K562 (cell line): ENCODE measurements at places on chromosomes 11 and 22.

DNA sequence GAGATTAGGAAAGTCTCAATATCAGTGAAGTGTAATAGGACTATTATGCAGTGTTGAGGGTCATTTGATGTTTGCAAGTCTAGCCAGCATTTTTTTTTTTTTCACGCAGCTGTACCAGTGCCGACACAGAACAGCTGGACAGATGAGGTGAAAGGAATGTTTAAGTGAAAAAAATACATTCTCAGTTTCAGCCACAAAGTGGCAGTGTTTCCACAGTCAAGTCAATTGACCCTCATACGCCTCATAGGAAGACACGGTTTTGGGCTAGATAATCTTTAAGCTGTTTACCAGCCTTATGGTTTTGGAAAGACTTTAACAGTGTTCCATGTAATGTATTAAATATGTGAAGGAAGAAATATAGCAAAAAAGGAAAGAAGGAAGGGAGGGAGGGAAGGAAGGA is 349.9 kb upstream of the ANO3 start:
- H3K27ac ChIP-seq = no peak overlapping the region
- DNase-seq = peak; percentile 14
- no peaks in the 10 kb centered on the region for H3K27me3 ChIP-seq
- no peaks in the 10 kb centered on the region for H3K4me1 ChIP-seq

- no peak overlapping the region for H3K4me3 ChIP-seq
- peaks cover 7% of the 10 kb centered on the region; the same call in 1 of the 2 replicates for H3K4me1 ChIP-seq
- no peak overlapping the region for H3K27ac ChIP-seq
- H3K36me3 ChIP-seq = no peaks in the 10 kb centered on the region
Measured at GRCh38 chr11:17629113-17629512, 82.1 kb downstream of the OTOG start.

GRCh38 chr22:38870791-38871359 is 1.1 kb downstream of the CBX6 start:
- H3K27me3 ChIP-seq = no peaks in the 10 kb centered on the region
- H3K36me3 ChIP-seq = peaks cover 38% of the 10 kb centered on the region; the same call in 2 of the 3 replicates
- H3K27ac ChIP-seq = peak overlapping the region; percentile 68; the same call in 2 of the 3 replicates
- H3K4me3 ChIP-seq = peak overlapping the region; percentile 62
- no peak for DNase-seq

DNA sequence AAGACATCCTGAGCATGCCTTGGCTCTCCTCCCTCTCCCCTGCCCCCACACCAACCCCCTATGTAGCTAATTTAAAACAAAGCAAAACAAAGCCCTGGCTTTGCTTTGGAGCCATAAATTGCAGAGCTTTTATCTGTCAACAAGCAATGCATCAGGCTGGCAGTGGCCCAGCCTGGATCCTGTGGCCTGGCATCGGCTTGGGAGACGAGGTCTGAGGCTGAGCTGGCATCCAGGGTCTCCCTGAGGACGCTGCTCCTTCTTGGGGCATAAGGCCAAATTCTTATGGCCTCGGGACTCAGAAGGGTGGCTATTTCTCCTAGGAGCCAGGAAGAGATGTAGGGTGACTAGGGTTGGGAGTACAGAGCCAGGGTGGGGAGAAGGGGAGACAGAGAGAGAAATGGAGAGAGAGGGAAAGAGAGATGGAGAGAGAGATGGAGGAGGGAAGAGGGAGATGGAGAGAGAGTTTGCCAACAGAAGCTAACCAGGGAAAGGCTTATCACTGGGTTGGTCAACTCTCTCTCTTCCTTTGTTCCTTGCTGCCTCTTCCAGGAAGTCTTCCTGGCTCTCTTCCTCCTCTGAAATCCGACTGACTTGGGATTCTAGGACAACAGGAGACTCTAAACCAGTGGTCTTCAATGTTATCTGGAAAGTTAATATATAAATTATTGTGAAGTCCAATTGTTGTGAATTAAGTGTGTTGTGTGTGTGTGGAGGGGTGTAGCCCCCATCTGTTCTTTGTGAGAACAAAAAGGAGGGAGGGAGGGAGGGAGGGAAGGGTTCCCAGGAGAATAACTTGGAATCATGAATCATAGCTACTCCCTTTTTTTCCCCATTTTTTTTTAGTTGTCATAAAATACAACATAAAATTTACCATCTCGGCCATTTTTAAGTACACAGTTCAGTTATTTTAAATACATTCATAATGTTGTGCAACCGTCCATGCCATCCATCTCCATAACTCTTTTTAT is 29.1 kb downstream of the TSPAN18 start:
- no peaks in the 10 kb centered on the region for H3K4me1 ChIP-seq
- H3K27ac ChIP-seq = no peak overlapping the region
- H3K36me3 ChIP-seq = no peaks in the 10 kb centered on the region

GRCh38 chr22:27718186-27719035 is 83.1 kb downstream of the MN1 start:
- DNase-seq = peak; percentile 80
- H3K36me3 ChIP-seq = no peaks in the 10 kb centered on the region
- H3K27me3 ChIP-seq = no peaks in the 10 kb centered on the region
- H3K4me3 ChIP-seq = no peak overlapping the region
- peak overlapping the region; percentile 75 for H3K27ac ChIP-seq
- peaks cover 26% of the 10 kb centered on the region for H3K4me1 ChIP-seq

DNA sequence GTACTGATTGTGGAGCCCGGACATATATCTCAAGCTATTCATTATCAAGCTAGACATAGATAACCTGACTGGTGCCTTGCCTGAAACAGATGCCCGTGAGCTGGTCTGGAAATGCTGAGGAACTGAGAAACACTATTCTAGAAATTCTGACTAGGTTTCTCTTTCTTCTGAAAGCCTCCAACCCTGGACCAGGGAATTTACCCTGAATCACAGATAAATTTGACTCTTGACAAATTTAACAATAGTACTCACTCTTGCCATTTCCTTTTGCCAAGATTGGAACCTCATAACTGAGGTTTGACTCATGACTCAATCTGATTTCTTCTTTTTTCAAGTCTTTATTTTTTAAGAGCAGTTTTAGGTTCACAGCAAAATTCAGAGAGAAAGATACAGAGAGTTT is 189.6 kb upstream of the SYN3 start:
- no peak overlapping the region for H3K27ac ChIP-seq
- no peaks in the 10 kb centered on the region for H3K27me3 ChIP-seq
- H3K4me3 ChIP-seq = no peak overlapping the region

DNA sequence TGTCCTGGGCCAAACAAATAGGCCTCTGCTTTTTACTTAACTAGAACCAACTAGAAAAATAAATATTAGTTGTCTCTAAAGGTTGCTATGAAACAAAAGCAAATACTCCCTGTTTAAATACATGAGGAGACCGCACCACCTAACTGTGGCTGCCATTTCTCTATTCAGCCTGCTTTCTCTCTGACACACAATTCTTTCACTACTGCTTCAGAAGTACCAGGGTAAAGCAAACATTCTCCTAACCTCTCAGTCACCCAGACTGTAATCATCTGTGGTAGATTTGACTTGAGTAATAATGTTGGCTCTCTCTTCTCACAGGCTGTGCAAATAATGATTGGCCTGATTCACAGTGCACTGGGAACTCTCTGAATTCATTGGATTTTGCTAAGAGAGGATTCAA is 41.0 kb upstream of the MS4A8 start:
- H3K27ac ChIP-seq = no peak overlapping the region
- no peaks in the 10 kb centered on the region for H3K4me1 ChIP-seq
- H3K4me3 ChIP-seq = no peak overlapping the region
- H3K36me3 ChIP-seq = no peaks in the 10 kb centered on the region
- H3K27me3 ChIP-seq = no peaks in the 10 kb centered on the region

DNA sequence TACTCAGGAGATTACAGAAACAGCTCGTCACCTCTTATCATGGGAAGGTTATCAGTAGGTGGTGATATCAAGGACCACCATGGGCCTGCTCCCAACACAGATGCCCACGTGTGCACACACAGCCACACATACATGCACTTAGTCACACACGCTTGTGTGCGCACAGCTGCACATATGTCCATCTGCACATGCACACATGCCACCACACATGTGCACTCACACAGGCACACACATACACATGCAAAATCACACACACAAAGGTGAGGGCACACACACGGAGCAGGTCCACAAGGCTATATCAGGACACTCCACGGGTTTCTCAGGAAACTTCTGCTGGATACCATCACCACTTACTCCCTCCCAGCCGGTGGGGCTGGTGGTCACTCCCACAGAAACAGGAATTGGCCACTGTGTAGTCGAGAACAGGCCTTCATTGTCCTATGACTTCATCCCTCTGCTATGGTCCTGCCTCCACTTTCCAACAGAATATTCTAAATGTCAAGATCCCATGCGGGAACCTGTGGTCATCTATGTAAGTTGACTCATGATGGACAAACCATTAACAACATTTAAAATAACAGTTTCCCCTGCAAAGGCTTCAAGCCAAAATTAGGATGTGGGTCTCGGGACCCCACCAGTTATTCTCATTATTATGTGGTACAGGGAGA is 2.2 kb downstream of the C11orf24 start:
- peaks cover 42% of the 10 kb centered on the region for H3K4me1 ChIP-seq
- H3K27ac ChIP-seq = peak overlapping the region; percentile 2; the same call in 2 of the 3 replicates
- peaks cover 58% of the 10 kb centered on the region; the same call in 2 of the 3 replicates for H3K36me3 ChIP-seq

DNA sequence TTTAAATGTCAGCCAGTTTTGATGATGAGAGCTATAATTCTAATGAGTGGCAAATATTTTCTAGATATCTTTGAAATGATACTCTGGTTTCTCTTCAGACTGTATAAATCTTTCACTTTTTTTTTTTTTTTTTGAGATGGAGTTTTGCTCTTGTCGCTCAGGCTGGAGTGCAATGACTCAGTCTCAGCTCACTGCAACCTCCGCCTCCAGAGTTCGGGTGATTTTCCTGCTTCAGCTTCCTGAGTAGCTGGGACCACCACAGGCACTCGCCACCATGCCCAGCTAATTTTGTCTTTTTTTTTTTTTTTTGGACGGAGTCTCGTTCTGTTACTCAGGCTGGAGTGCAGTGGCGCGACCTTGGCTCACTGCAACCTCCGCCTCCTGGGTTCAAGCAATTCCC is 113.6 kb downstream of the TEAD1 start:
- no peak overlapping the region for H3K4me3 ChIP-seq
- H3K36me3 ChIP-seq = no peaks in the 10 kb centered on the region
- DNase-seq = no peak
- H3K27me3 ChIP-seq = no peaks in the 10 kb centered on the region
- no peak overlapping the region for H3K27ac ChIP-seq
- H3K4me1 ChIP-seq = peaks cover 11% of the 10 kb centered on the region

GRCh38 chr22:28977060-28977459 is 84.6 kb downstream of the C22orf31 start:
- H3K4me1 ChIP-seq = no peaks in the 10 kb centered on the region; the same call in 1 of the 2 replicates
- no peak for DNase-seq
- H3K27ac ChIP-seq = no peak overlapping the region
- no peaks in the 10 kb centered on the region for H3K36me3 ChIP-seq

DNA sequence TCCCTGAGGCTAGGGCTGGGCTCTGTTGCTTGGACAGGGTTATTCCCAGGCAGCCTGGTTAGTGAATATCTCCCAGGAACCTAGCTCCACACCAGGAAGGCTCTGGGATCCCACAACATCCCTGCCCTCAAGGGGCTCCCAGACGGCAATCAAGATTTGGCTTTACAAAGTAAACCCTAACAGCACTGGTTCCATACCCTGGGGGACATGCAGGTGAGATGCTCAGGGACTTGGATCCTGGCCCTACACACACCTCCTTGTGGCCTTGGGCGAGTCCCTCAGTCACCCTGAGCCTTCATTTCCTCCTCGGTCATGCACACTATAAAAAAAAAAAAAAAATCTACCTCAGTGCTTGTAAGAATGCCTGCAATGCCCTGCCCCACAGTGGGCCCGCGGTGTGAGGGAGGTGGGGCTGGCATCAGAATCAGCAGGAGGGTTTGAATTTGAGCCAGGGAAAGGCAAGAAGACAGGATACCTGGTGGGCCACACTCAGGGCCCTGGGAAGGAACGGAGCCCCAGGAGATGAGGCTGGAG is 86.3 kb downstream of the MORC2 start:
- peaks cover 75% of the 10 kb centered on the region for H3K4me1 ChIP-seq
- H3K36me3 ChIP-seq = peaks cover 7% of the 10 kb centered on the region; the same call in 2 of the 3 replicates
- peak overlapping the region; percentile 45 for H3K4me3 ChIP-seq

DNA sequence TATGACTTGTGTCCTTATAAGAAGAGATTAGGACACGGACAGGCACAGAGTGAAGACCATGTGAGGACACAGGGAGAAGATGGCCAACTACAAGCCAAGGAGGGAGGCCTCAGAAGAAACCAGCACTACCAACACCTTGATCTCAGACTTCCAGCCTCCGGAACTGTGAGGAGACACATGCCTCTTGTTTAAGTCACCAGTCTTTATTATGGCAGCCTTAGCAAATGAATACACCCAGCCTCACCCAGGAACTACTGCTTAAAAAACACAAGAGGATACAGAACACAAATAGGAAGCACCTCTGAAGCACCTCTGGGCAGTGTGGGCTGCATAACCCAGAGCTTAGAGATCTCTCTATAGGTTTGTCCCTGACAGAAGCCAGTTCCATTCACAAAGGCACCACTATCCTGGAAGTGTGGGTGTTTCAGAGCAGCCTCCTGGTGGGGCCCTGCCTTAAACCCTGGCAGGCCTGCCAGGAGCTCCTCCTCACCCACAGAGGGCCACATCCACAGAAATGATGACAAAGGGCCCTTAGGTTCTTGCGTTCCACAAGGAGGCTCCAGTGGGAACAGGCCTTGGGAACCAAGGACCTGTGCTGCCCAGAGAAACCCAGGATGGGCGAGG is 58.8 kb downstream of the CHRDL2 start:
- no peaks in the 10 kb centered on the region for H3K36me3 ChIP-seq
- peaks cover 13% of the 10 kb centered on the region for H3K4me1 ChIP-seq
- H3K4me3 ChIP-seq = no peak overlapping the region
- DNase-seq = peak; percentile 11
- no peaks in the 10 kb centered on the region for H3K27me3 ChIP-seq

- no peak for DNase-seq
- no peak overlapping the region for H3K27ac ChIP-seq
- H3K4me3 ChIP-seq = no peak overlapping the region
- H3K36me3 ChIP-seq = no peaks in the 10 kb centered on the region
Measured at GRCh38 chr11:110490886-110491285, 61.1 kb downstream of the FDX1 start.

GRCh38 chr11:68120273-68121066 is 718 bp downstream of the CHKA start:
- no peaks in the 10 kb centered on the region for H3K27me3 ChIP-seq
- peaks cover 28% of the 10 kb centered on the region; the same call in 2 of the 3 replicates for H3K36me3 ChIP-seq
- DNase-seq = peak; percentile 69
- peak overlapping the region; percentile 63 for H3K4me3 ChIP-seq
- H3K27ac ChIP-seq = peak overlapping the region; percentile 88
- peaks cover 23% of the 10 kb centered on the region for H3K4me1 ChIP-seq

- peaks cover 12% of the 10 kb centered on the region; the same call in 2 of the 3 replicates for H3K36me3 ChIP-seq
- peak overlapping the region; percentile 72 for H3K27ac ChIP-seq
- H3K4me1 ChIP-seq = peaks cover 31% of the 10 kb centered on the region; the same call in 2 of the 3 replicates
- no peak for DNase-seq
Measured at GRCh38 chr22:45308957-45309421, 745 bp upstream of the FAM118A start.

- H3K36me3 ChIP-seq = no peaks in the 10 kb centered on the region
- no peak overlapping the region for H3K27ac ChIP-seq
- H3K4me3 ChIP-seq = no peak overlapping the region
- DNase-seq = no peak
- H3K4me1 ChIP-seq = no peaks in the 10 kb centered on the region
Measured at GRCh38 chr11:35491231-35491871, 34.1 kb downstream of the PAMR1 start.

GRCh38 chr11:110513259-110513801 is 83.6 kb downstream of the FDX1 start:
- peaks cover 21% of the 10 kb centered on the region for H3K27me3 ChIP-seq
- no peaks in the 10 kb centered on the region for H3K36me3 ChIP-seq
- DNase-seq = no peak
- no peak overlapping the region for H3K27ac ChIP-seq
- no peak overlapping the region for H3K4me3 ChIP-seq
